ENCODE measurements at places on chromosomes 2 and 18. TPM values are rescaled to one million over a fixed set of nuclear protein-coding genes. Genes with fewer than 3 reads are reported as not detected.

SEPTIN2 gene
- 272 TPM for total RNA-seq

SLC40A1 gene
- 147 TPM for total RNA-seq

CPO gene
- total RNA-seq, result not detected

AQP12B gene
- not detected for total RNA-seq

LRRC30 gene
- total RNA-seq, result not detected

PRSS56 gene
- total RNA-seq, result not detected

TMEM37 gene
- total RNA-seq, result 5.7 TPM

MOGAT1 gene
- total RNA-seq, result 1.8 TPM

TCF23 gene
- not detected for total RNA-seq

DSC3 gene
- total RNA-seq, result not detected

AFF3 gene
- total RNA-seq, result 15.2 TPM

PTPRN gene
- total RNA-seq, result not detected

CHRND gene
- not detected for total RNA-seq

Measured in stomach (tissue), 19 donors.